ENCODE measurements at places on chromosomes 2 and 18.

GRCh38 chr2:215791481-215791937 is 221.8 kb downstream of the MREG start:
- DNase-seq: no peak

DNA sequence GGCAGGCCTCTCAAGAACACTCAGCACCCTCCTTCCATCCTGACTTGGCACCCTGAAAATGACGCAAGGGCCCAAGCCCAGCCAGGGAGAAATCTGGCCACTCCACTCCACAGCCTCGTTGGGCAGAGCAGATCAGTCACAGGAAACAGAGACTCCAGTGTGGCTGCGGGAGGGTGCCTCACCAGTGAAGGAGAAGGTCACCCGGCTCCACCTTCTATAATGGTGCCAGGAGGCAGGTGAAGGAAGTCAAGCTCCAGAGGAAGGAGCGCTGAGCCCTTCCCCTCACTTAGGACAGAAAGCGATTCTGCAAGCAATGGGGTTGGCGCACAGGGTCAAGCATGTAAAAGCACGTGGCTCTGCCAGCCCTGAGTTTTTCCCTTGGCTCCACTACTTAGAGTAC is 35.3 kb downstream of the CRACDL start:
- DNase-seq: no peak

GRCh38 chr18:37853706-37854105 is 288.1 kb upstream of the CELF4 start:
- no peak for DNase-seq

- DNase-seq: no peak
Observed at GRCh38 chr2:21715887-21716286, 592.1 kb downstream of the TDRD15 start.
